Type B pancreatic cell (in vitro differentiated cells): ENCODE measurements at places on chromosomes 4 and X. TPM values are rescaled to one million over a fixed set of nuclear protein-coding genes. Genes with fewer than 3 reads are reported as not detected.

The UGT8 gene
- 13.5 and 14.2 TPM in 2 replicates for total RNA-seq

The ZNF630 gene
- 3.6 and 4.4 TPM in 2 replicates for total RNA-seq

The TMEM31 gene
- 0.87 TPM in 1 of 2 replicates, not detected in the other for total RNA-seq

The ZNF157 gene
- total RNA-seq, result 0.14 and 0.58 TPM in 2 replicates

The SPOCK3 gene
- 7.1 and 10.4 TPM in 2 replicates for total RNA-seq

DNA sequence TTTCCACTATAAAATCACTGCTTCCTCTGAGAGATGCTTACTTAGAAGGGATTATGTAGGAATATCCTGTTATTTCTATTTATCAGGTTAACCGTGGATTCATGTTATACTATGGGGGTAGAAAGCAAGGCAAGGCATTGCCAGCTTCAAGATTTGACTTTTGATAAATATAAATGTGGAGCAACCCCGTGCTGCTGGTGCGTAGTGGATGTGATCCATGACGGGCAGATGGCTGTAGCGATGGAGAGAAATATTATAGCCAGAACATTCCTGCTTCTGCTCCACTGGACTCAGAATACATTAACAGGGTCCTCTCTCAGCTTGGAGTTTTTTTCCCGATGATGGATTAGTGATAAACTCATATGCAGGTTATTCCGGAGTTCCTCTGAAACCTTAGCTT, 157.6 kb downstream of the TENM3 start:
- no peaks in the 10 kb centered on the region for H3K27me3 ChIP-seq
- DNase-seq, result no peak
- no peak overlapping the region for H3K27ac ChIP-seq
- no peak overlapping the region for H3K4me3 ChIP-seq
- peaks cover 19% of the 10 kb centered on the region for H3K36me3 ChIP-seq

- H3K27ac ChIP-seq, result peak overlapping the region; percentile 42
- H3K4me1 ChIP-seq, result peaks cover 61% of the 10 kb centered on the region
- DNase-seq, result no peak
- peak overlapping the region; percentile 76 for H3K4me3 ChIP-seq
Measured at GRCh38 chr4:142402900-142403299, 443.2 kb downstream of the INPP4B start.

DNA sequence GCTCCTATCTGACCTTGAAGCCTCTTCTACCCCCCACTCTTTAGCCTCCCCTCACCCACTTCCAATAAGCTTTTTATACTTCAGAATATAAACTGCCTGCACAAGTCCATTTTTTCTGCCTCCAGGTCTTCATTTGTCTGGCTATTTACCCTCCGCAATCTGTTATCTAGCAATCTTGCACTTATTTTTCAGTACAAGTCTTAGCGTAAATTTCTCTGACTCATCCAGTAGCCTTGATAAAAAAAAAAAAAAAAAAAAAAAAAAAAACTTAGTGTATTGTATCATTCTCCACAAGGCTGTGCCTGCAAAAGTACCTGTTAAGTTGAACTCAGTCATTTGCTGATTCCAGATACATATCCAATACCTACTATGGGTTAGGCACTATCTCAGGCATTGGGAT, 219.5 kb upstream of the DKK2 start:
- no peak overlapping the region for H3K4me3 ChIP-seq
- H3K27me3 ChIP-seq, result no peaks in the 10 kb centered on the region
- H3K36me3 ChIP-seq, result no peaks in the 10 kb centered on the region
- no peak for DNase-seq
- peaks cover 9% of the 10 kb centered on the region for H3K4me1 ChIP-seq

- no peaks in the 10 kb centered on the region for H3K36me3 ChIP-seq
- no peaks in the 10 kb centered on the region for H3K27me3 ChIP-seq
- H3K4me3 ChIP-seq, result no peak overlapping the region
- DNase-seq, result no peak
- H3K4me1 ChIP-seq, result peaks cover 6% of the 10 kb centered on the region
- H3K27ac ChIP-seq, result no peak overlapping the region
Measured at GRCh38 chr4:114091546-114091945, 112.1 kb upstream of the ARSJ start.

GRCh38 chr4:7872264-7872771, 67.3 kb downstream of the AFAP1 start:
- peaks cover 28% of the 10 kb centered on the region for H3K36me3 ChIP-seq
- DNase-seq, result no peak
- no peak overlapping the region for H3K4me3 ChIP-seq
- H3K27ac ChIP-seq, result no peak overlapping the region
- H3K27me3 ChIP-seq, result no peaks in the 10 kb centered on the region

DNA sequence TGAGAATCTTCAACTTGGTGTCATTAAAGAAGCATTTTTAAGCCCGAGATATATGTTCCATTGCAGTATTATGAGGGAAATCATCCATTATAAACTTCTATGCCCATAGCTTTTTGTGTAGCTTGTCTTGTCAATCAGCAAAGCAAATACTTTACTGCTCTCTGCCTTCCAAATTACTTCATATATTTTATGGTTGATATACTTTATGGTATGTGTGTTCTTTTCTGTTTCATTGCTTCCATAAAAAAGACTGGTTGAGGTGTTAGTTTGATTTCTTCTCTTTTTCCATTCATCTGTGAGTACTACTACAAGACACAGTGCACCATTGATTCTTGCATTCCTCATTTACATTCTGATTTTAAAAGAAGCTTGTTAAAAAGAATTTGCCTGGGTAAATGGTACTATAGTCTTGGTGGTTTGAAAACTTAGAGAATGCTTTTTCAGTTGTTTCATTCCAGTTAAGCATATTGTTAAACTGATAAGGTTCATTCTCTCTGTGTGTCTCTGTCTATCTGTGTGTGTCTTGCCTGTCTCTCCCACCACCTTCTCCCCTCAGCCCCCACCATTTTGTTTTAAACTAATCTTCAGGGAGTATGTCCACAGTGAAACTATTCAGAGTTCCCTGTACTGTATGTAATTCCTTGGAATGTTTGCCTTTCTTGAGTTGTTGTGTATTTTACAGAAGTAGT, 27.1 kb downstream of the STAG2 start:
- H3K27ac ChIP-seq, result peak overlapping the region; percentile 3
- no peak overlapping the region for H3K4me3 ChIP-seq
- DNase-seq, result no peak
- H3K36me3 ChIP-seq, result peaks cover 4% of the 10 kb centered on the region
- H3K4me1 ChIP-seq, result peaks cover 5% of the 10 kb centered on the region

DNA sequence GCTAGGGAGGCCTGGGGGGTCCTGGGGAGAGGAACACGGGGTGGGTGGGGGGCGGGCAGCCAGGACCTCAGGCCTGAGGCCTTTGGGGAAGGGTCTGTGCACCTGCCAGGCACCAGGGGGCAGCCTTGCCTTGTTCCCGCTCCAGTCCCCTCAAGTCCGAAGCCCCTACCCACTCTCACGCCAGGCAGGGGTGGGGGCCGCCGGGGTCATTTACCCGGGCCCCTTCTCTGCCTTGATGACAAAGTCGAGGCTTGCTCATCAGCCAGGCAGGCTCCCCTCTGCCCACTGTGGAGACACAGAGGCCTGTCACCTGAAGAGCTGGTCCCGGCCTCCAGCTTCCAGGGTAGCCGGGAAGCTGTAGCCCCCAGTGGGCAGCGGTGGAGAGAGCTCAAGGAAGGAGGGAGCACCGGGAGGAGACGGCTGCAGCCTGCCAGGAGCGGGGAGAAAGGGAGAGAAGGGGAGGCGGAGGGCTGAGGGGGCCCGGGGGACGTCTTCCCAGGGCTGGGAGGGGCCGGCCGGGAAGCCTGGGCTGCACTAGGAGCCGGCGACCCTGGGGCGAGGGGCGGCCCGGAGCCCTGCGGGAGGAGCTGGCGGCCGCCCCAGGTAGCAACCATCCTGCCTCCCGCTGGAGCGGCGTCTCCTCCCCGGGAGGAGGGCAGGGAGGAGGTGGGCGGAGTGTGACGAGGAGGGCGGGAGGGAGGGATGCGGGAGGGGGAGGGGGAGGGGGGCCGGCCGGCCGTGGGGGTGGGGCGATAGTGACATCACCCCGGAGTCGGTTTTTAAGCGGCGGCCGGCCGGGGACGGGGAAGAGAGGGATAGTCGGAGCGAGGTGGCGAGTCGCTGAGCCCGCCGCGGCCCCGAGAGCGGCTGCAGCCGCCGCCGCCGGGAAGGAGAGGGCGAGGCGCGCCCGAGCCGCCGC, at the start of gene SLC6A8:
Gene SLC6A8 (plus strand): TSS at position 806 of the 919 bp plus-strand sequence. CDS start 649 bp downstream, outside the sequence.
- peaks cover 3% of the 10 kb centered on the region for H3K27me3 ChIP-seq
- H3K36me3 ChIP-seq, result no peaks in the 10 kb centered on the region
- H3K27ac ChIP-seq, result peak within 1 kb of the TSS; percentile 41

- H3K36me3 ChIP-seq, result no peaks in the 10 kb centered on the region
Measured at GRCh38 chrX:40265936-40266335, 168.2 kb upstream of the BCOR start.
